ENCODE measurements at places on chromosomes 7 and 10.

- no peak for DNase-seq
These were observed 200.5 kb downstream of the MAD1L1 start for GRCh38 chr7:2032030-2032875.

- DNase-seq: no peak
These were observed 21.7 kb upstream of the GALNTL5 start for GRCh38 chr7:151934584-151934983.

DNA sequence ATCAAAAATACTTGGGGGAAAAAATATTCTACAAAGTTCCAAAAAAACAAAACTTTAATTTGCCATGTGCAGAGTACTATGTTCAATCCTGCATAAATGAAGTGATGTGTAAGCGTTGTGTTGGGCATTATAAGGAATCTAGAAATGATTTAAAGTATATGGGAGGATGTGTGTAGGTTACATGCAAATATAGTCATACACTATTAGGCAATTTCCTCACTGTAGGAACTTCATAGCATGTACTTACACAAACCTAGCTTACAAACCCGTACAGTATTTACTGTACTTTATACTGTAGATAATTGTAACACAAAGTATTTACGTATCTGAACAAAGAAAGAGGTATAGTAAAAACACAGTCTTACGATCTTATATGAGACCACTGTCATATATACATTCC is 72.3 kb downstream of the NRBF2 start:
- no peak for DNase-seq

DNA sequence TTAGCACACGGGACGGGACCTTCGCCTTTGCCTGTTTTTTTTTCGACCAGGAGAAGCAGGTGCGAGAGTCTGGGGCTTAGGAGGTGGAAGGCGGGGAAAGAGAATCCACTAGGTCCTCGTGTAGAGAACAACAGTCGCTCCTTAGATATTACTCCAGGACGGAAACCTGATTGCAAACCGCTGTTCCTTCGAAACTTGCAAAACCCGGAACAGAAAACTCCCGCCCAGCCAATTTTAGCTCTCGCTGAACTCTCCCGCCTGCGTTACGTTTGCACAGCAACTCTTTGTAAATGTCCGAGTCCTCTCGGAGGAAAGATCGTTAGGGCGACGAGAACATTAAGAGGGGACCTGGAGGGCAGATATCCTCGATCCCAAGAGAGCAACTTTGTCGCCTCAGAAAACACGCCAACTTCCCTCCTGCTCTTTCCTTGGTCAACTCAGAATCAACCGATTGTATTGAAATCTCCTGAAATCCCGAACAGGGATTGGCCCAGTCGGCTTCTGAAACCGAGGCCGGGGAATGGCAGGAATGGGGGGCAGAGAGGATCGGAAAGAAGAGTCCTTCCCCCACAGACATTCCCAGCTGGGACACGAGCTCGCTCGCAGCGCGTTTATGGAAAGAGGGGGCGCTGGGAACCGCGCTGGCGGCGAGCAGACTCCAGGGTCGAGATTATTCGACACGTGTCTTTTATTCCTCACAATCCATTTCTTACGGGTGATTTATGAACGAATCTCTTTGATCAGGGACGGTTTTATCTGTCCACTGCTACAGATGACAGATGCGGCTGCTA is 9.9 kb downstream of the TWIST1 start:
- no peak for DNase-seq

DNA sequence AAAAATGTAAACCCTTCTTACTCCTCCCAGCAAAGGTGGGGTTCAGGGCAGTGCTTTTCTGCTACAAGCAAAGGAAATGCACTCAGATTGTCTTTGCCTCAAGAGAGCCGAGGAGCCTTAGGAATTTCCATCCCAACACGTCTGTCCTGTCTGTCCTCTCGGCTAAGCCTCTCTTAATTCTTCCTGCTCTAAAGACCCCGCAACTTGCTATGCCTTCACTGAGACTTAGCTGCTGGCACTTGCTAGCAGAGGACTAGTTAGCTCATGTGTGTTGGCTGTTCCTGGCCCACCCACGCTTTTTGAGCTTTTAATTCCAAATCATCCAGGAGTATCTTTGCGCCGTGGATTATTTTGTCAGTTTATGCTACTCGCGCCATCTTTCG is 481 bp upstream of the NPM3 start:
- DNase-seq: no peak

DNA sequence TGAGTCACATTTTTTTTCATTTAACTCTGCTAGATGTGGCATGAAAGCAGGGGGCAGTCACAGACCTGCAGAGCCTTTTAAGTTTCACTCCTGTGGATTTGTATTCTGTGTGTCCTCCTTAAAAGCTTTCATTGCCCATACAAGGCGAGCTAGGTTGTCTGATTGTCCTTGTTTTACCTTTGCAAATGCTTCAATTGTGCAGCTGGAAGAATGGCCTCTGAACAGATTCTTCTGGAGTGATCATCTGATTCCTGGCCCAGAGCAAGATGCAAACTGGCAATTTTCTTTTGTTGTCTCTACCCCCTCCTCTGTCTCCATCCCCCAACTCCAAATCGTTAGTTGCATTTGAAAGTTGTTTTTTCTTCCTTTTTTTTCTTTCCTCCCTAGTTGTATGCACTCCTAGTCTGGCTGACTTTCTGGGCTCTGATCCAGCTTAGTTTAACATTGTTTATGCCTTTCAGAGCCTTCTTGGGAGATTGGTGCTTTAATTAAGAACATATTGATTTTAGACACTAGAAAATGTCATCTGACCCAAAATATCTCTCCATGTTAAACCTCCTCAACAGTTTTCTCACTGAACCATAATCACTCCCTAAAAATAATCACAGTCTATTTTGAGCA is 150.2 kb downstream of the REEP3 start:
- DNase-seq: no peak
